Breast epithelium (tissue), 4 donors: ENCODE measurements at places on chromosomes 6 and 20. TPM values are rescaled to one million over a fixed set of nuclear protein-coding genes. Genes with fewer than 3 reads are reported as not detected.

The DSP gene
- total RNA-seq = 165 TPM

The WFDC10B gene
- not detected for total RNA-seq

The NEU1 gene
- total RNA-seq = 57.3 TPM

The NCOA7 gene
- 94.7 TPM for total RNA-seq

The TFAP2C gene
- total RNA-seq = 66.9 TPM
